AG09309 (cell line): ENCODE measurements at places on chromosomes 7 and 10.

DNA sequence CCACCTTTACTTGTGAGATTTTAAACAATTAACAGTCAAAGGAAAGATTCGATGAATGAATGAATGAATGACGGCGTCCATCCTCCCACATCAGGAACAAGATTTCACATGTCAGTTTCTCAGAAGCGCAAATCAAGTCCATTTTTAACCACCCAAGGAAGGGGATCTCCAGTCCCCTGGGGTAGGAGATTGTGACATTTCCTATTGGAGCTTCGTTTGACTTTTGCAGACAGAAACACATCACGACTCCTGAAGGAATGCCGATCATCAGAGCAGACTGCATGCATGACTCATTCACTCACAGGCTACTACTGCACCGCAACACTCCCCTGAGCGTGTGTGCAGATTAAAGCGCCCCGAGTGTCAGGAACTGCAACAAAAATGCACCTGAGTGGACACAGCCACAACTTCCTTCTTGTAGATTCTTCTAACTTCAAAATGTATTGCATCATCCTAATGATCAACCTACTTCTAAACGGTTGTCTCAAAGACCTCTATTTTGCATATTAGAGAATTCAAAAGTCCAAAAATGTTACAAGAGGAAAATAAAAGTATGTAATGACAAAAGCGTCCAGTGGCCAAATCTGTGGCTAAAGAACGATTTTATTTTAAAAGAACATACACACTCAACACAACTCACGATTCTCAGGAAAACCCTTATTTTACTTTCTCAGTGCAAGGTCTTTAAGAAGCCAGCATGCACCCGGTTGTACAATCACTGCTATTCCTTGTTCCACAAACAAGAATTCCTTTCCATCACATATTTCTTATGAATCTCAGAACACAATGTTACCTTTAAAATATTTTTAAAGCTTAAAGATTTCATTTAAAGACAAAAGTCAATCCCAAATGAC is 172.6 kb downstream of the FAM107B start:
- no peak for DNase-seq

DNA sequence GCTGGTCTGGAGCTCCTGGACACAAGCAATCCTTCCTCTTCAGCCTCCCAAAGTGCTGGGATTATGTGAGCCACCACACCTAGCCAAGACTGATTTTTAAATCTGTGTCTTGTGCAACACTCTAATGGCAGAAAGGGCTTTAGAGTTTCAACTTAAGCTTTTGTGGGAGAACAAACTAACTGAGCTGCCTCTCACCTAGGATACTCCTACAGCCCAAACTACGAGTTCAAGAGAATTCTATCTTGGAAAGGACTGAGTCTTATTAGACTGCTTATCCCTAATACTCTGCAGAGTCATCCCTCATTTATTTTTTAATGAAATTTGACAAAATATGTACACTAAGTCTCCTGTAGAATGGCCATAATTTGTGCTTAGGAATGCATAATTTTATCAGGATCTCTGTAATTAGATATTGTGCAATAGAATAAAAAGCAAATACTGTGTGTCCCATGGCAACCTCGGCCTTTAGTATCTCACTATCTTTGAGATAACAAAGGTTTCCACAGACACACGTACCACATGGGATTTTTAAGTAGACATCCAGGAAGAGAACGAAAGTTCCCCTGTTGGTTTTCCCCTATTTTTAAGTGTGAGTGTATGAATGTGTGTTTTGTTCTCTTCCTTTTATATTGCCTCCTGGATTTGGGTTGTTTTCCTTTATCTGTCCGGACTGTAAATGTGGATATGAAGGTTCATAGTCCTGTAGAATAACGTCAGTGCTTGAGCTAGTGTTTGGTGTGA is 199.4 kb upstream of the TCF7L2 start:
- no peak for DNase-seq

GRCh38 chr10:75121322-75121721 is 9.9 kb downstream of the SAMD8 start:
- DNase-seq: no peak

DNA sequence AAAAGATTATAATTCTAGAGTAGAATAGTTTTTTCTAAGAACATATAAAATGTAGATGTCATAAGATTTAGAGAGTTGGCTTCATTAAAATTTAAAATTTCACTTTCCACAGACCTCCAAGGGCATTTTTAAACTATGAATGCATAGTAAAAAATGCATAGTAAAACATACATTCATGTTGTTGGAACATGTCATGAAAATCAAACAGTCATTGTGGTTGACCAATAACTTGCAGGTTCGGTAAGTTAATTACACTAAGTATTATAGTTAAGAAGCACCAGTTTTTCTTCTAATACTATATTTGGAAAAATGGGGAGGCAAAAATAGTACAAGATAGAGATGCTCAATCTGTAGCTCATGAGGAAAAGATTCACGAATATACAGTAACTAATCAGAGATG is 61.5 kb upstream of the MACROH2A2 start:
- no peak for DNase-seq

DNA sequence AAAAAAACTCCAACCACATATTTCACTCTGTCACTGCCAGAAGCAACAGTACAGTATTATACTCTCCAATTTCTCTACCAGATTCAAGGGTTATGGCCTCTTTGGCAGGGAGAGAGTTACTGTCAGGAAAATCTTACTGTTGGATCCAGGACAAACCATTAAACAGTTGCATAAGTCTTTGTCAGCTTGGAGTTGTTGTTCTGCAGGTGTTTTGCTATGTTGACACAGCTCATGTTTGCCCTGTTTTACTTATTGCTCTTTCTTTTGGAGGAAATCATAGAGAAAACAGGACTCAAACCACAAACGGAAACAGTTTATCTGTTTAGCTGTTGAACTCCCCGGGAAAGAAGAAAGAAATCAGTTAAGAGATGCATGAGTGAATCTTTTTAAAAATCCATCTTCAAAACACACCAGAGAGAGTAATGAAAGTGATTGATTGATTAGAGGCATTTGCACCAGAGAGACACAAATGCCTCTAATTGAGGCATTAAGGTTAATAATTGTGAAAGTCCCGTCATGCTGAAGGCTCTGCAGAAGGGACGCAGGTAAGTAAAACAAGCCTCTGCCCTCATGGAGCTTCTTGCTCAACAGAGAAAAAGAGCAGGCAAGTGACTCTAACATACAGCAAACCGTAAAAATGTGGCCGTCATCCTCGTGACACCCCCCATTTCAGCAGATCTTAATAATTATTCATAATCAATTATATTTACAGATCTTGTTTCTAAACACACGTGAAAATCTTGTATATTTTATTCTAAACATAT is 38.7 kb upstream of the ARHGAP21 start:
- DNase-seq: no peak

DNA sequence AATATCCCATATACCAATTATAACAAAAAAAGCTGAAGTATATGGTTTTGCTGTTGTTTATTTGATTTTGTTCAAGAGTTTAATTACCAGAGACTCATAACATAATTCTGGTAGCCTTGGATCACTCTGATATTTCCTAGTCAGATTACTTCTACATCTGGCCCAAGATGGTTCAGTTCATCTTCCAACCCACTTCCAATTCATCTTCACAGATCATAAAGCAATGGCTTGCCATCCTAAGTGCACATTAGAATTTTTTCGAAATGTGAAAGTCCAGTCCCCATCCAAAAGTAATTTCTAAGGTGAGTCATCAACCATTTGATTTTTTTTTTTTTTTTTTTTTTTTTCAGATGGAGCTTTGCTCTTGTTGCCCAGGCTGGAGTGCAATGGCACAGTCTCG is 8.0 kb upstream of the HIBADH start:
- no peak for DNase-seq

DNA sequence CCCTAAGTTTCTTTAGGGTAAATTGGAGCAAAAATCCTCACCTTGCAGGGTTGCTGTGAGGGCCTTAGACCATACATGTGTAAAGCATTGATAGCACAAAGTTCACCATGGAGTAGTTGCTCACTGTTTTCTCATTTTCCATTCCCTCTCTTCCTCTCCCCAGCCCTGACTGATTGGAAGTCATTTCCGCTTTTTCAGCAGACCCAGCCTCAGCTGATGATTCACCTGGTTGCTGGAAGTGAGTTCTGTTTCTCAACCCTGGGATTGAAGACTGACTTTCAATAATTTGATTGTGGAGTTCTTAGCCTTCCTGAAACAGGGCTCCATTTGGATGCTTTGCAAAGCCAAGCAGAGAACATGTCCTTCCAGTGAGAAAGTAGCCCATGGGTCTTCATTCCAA is 107.0 kb downstream of the PLXNA4 start:
- DNase-seq: no peak

GRCh38 chr10:3935933-3936359 is 150.9 kb upstream of the KLF6 start:
- DNase-seq: no peak

- DNase-seq: peak; percentile 52
Observed at GRCh38 chr7:47143339-47143738, 438.6 kb downstream of the TNS3 start.

- DNase-seq: no peak
Observed at GRCh38 chr7:118826246-118826645, 601.7 kb downstream of the ANKRD7 start.

DNA sequence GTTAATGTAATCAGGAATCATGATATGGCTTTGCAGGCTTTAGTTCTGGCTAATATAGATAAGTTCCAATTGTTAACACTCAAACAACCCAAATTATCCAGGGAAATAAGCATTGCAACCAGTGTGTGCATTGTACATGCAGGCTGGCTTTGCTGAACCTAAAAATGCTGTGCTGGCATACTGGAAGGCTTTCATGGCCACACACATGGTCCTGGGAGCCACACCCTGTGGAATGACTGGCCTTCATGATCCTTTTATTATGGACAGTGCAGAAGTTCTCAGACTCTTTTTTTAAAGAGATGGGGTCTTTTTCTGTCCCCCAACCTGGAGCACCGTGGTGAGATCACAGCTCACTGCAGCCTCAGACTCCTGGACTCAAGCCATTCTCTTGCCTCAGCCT is 5.0 kb downstream of the ELMO1 start:
- DNase-seq: no peak

DNA sequence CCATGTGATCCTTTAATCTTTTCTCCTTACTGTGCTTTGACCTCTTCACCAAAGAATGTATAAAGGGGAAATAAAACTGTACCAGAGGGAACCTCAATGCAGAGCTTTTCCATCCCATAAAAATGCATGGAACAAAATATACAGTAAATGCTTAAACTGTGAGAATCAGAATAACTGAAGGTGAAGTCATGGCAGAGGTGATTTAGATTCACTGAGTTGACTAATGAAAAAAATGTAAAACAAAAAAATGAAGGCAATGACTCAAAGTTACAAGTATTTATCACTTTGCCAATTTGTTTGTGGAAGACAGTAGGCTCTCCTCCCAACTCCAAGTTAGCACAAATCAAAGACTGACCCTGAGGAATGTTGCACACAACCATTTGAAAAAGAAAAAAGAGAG is 1331.6 kb upstream of the SORCS1 start:
- no peak for DNase-seq

- no peak for DNase-seq
Observed at GRCh38 chr10:23918090-23918723, 290.7 kb upstream of the KIAA1217 start.

DNA sequence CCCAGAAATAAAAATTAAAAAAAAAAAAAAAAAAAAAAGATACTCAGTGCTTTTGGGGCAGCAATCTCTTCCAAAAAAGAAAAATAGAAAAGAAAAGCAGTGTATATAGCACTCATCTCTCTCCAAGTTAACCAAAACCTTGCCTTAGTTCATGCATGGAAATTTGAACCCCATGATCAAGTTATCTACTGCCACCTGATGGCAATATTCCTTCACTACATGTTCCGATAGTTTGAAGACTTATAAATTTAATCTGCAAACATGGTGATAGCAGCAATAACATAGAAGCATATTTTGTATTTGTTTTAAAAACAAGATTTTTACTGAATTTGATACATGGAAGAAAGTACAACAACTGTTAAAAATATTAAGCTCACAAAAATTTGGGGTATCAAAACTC is 48.6 kb upstream of the SLIT1 start:
- no peak for DNase-seq

- no peak for DNase-seq
Observed at GRCh38 chr10:14371581-14371980, 40.9 kb upstream of the FRMD4A start.

DNA sequence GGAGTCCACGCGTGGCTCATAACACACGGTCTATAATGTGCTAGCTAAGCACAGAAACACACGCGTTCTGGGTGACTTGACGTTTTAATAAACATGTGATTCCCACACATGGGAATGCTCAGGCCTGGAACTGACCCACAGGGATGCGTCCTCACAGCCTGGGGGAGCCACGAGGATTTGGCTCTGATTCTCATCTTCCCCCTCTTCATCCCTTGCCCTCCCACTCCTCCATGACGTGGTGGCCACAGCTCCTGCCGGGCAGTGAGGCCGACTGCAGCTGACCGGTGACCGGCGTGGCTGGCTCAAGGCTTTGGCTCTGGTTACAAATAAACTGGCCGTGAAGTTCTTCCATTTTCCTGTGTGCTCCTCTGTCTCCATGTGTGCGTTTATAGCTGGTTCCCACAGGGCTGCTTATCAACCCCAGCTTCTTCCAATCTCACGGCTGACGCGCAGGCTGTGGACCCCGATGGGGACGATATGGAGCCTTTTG is 40.9 kb upstream of the KLF6 start:
- no peak for DNase-seq

DNA sequence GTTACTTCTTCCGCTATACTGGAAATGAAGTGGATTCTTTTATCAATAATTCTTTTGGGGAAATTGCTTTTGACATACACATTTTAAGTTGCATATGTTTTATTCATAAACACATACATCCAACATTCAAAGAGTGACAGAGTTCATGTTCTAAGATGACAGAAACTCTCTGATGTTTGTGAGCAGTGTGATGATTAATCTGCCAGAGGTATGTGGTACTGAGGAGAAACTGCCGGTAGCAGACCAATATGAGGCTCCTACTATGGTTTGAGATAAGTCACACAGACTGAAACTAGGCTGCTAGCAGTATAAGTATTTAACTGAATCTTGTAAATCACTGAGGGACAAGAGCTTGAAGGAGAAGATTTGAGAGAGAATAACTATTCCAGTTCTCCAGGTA is 524.1 kb upstream of the SEMA3D start:
- no peak for DNase-seq

DNA sequence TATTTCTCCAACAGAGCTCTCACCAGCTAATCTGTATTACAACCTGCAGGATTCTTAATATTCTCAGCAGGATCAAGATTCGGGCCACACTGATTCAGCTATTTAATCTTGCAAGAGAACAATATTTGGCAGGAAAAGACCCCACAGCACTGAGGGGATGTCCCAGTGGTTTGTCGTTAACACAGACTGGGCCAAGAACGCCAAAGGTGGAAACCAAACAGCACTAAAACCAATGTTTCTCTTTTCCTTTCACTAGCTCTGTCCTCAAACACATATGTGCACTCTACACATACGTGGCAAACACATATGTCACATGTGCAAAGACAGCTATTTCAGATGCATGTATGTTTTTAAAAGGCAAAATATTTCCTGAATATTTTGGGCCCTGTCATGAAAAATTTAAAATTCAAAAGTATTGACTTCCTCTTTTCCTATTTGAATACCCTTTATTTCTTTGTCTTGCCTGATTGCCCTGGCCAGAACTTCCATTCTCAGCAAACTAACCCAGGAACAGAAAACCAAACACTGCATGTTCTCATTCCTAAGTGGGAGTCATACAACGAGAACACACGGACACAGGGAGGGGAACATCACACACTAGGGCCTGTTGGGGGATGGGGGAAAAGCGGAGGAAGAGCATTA is 51.7 kb upstream of the NEBL start:
- no peak for DNase-seq

GRCh38 chr7:78037603-78038002 is 239.0 kb downstream of the PHTF2 start:
- DNase-seq: no peak

- DNase-seq: no peak
Observed at GRCh38 chr7:70797109-70797514, 334.8 kb upstream of the GALNT17 start.

GRCh38 chr7:27185013-27185853 is at the start of gene HOXA11:
Gene HOXA11, minus strand, starts transcription at chr7:27185232. Its CDS starts 88 bp downstream, at chr7:27185144.
- peak; percentile 98 for DNase-seq
